ENCODE measurements at places on chromosomes 5 and 9.

DNA sequence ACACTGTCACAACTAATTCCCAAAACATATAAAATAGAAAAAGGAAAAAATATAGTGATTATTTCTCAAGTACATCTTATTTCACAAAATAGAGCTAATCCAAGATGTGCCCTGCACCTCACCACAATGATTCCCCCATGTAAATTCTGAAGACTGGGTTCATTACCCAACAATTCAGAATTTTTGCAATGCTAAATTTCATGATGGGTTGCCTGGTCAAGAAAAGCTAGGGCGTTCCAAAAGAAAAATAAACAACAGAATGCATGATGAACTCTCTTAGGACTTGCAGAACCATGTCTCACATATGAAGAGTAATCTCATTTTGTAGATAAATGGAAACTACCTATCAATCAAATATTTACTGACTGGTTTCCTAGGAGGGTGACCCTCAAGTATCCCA, 259.6 kb upstream of the NFIL3 start:
- DNase-seq, result no peak

GRCh38 chr9:108994695-108995094, 18.6 kb downstream of the CTNNAL1 start:
- no peak for DNase-seq

DNA sequence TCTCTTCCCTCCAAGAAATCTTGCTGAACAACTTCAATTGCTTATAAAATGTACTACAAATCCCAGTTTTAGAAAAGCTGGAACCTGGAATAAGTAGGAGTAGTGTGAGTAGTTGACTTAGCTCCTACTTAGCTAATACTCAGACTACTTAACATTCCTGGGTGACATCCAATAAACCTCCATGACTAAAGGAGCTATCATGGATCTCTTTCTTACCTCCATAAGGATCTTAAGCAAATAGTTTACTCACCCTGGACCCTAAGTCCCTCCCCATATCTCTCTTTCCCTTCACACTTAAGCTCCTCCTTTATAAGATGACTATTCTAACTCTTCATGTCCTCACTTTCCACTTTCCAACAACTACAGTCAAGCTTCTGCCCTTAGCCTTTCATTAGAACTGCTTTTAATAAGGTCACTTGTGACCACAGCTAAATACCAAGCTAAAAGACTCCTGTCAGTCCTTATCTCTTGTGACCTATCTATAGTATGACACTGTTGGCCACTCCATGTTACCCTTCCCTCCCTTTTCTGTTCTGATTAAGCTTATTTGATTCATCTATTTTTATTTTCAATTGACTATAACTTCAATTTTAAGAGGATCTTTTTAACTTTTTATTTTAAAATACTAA, 194.9 kb downstream of the RFX3 start:
- DNase-seq, result no peak

- no peak for DNase-seq
Observed at GRCh38 chr9:1002678-1003077, 26.2 kb downstream of the DMRT3 start.

- DNase-seq, result no peak
Observed at GRCh38 chr9:137222190-137223077, at the start of gene RNF208. RNF208 (minus strand) TSS chr9:137222240; CDS start chr9:137221212, 1,028 bp downstream.

DNA sequence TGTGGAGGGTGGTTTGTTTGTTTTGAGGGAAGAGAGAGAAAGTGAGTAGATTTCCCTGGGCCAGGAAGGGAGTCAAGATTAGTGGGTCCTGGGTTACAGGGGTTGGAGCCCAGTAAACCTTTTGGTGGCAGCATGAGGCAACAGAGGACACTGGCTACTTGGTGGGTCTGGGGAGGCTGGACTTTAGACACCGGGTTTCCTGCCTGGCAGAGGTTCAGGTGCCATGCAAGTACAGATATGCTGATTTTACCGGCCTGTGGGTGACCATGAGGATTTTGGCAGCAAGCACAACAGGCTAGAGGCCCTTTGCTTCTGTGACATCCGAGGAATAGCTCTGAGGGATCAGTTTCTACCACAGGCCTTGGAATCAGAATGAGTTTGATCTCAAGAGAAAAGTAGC, 18.9 kb downstream of the MAST4 start:
- no peak for DNase-seq

DNA sequence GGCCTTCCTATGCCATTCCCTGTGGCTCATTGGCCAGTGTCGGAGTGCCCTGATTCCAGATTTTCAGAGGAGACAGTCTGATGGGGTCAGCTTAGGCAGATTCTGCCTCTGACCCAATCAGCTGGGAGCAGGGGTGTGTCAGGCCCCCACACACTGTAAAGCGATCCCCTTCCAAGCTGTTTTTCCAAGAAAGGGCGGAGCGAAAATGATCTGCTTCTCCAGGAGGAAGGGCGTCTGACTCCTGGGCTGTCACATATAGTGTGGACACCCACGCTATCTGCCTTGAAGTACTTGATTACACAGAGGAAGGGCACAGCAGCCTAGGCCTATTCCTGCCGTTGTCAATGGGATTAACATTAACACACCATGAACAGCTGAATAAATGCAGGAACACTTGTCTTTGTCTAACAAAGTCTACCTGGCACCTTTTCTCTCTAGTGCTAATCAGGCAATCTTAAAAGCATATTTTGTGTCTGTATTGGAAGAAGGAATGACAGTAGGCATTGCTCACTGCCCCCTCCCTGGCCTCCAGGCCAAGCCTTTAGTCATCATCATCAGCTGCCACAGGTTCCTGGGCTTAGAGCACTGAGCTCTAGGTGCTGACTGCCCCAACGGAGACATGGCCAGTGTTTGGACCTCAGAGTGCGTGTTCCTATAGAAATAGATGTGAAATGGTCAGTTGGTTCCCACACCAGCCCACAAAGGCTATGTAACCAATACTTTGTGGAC, 218.7 kb downstream of the MELK start:
- no peak for DNase-seq

- no peak for DNase-seq
Observed at GRCh38 chr5:1316588-1317340, 21.9 kb upstream of the TERT start.

GRCh38 chr5:178211095-178212048, 7.0 kb downstream of the HNRNPAB start:
- DNase-seq, result no peak

- peak; percentile 53 for DNase-seq
Observed at GRCh38 chr5:97142521-97143254, at the start of gene LIX1. LIX1 (minus strand) TSS chr5:97142611; CDS start chr5:97142576, 35 bp downstream.

- DNase-seq, result peak; percentile 88
Observed at GRCh38 chr9:32419921-32420320, 35.5 kb downstream of the ACO1 start.

DNA sequence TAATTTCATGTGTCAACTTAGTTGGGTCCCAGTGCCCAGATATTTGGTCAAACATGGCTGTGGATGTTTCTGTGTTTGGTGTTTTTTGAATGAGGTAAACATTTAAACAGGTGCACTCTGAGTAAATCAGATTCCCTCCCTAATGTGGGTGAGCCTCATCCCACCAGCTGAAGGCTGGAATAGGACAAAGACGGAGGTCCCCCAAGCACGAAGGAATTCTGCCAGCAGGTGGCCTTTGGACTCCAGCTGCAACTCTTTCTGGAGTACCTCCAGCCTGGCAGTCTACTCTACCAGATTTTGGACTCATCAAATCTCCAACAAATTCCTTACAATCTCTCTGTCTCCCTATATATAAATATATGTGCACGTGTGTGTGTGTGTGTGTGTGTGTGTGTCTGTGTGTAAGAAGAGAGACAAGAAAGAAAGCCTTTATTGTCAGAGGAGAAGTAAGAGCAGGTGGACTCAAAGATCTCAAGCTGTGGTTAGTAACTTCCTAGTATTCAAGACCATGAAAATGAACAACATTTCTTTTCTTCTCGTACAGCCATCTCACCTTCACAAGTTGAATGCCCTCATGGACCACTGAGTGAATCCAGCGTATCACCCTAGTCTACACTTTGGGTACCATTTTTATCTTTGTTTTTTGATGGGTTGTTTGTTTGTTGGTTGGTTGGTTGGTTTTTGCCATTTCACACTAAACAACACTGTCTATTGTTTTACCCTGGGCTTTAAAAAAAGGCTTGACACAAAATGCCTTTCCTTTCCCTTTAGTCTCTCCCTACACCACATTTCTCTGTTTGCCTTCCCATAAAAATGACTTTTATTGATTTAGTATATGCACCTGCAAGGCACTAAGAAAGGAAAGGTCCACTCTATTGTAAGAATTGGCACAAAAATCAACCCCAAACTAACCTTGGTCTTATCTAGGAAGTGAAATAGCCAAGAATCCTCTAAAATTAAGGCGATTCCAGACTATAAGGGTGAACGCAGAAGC, 118.7 kb downstream of the TENT4A start:
- no peak for DNase-seq

DNA sequence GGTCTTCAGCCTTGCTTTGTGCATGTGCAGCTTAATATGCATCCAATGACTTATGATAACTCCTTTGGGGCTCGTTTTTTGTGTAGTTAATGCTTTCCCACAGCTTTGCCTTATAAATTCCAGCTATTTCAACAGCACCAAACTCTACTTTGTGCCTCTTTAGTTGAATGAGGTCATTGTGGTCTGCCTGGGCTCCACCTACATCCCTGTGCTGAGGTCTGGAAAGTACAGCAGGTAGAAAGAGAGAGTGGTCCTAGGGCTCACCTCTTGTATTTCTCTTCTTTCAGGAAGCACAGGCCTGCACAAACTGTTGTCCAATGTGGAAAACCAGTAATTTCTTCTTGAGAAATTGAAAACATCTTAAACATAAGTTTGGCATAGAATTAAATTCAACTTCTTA, 167.2 kb downstream of the XRCC4 start:
- DNase-seq, result no peak

GRCh38 chr9:113531919-113532808, 68.6 kb downstream of the RGS3 start:
- DNase-seq, result peak; percentile 98

DNA sequence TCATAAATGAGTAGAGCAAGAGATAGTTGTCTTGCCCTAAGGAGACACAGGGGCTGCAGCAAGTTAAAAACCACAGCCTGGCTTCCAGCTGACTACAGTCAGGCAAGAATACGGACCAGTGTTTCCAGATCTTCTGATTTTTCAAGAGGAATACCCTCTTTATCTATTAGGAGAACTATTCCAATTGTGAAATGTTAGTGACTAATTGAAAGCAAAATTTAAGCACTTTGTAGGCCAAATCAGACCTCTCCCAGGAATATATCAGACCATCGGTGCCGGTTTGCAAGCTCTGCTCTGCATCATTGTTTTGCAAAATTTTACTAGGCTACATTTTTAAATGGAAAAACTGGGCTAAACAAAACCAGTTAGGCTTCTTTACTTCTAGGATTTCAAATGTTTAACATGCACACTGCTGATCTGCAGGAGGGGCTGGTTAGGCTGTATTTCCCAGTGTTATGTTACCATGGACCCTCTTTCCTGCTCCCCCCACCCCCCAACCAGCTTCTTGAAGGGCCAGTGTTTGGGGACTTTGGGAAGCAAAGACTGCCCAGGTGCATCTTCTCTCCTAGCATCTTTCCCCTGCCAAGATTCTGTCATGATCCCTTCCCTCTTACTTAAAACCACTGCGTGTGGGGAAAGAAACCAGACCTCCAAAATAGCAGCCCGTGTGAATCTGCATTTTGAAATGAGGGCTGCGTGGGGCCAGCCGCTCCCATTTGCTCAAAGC, 1.1 kb upstream of the ARSI start:
- DNase-seq, result no peak

DNA sequence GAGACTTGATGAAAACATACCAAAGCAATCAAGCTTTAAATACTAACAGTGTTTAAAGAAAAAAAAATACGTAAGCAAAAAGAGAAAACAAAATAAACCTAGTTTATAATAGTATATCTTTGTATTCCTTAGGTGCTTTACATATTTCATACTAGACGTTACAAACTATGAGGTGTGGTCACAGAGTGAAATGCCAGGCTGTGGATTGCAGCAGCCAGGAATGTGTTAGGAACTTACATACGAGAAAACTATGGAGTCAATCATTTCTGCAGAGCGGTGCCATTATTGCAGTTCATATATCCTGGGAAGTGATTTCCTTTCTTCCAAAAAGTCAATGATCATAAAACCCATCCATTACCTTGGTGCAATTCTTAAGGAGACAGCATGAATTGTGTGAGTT, 443.6 kb upstream of the GRAMD2B start:
- no peak for DNase-seq

GRCh38 chr5:142807372-142807911, 37.3 kb downstream of the ARHGAP26 start:
- no peak for DNase-seq

GRCh38 chr9:127626752-127627493, 14.8 kb downstream of the STXBP1 start:
- no peak for DNase-seq

- DNase-seq, result peak; percentile 16
Observed at GRCh38 chr5:82640916-82641315, 362.8 kb upstream of the RPS23 start.

DNA sequence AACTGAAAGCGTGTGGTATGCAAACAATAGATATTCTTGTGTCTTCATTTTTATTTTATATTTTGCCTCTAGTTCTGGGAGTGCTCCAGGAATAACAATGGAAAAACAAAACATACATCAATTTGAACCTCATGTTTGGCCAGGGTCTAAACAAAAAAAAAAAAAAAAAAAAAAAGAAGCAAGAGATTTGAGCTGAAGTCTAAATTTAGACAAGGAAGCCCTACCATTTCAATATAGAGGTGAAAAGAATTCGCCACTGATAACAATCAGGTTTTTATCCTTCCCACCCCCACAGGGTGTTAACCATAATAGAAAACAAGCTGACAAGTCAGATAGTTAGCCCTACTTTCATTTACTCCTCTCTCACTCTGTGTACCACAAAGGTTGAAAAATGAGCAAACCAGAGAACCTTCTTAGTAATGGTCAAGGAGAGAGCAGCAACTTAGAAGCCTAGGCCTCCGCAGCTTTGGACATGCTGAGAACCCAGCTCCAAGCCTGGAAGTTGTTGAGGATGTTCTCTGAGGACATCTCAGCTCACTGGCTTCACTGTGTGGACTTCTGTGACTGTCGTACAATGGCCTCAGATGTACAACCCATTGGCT, 118.2 kb upstream of the HMHB1 start:
- DNase-seq, result no peak

GRCh38 chr5:136374003-136374402, 8.7 kb upstream of the TRPC7 start:
- peak; percentile 23 for DNase-seq

DNA sequence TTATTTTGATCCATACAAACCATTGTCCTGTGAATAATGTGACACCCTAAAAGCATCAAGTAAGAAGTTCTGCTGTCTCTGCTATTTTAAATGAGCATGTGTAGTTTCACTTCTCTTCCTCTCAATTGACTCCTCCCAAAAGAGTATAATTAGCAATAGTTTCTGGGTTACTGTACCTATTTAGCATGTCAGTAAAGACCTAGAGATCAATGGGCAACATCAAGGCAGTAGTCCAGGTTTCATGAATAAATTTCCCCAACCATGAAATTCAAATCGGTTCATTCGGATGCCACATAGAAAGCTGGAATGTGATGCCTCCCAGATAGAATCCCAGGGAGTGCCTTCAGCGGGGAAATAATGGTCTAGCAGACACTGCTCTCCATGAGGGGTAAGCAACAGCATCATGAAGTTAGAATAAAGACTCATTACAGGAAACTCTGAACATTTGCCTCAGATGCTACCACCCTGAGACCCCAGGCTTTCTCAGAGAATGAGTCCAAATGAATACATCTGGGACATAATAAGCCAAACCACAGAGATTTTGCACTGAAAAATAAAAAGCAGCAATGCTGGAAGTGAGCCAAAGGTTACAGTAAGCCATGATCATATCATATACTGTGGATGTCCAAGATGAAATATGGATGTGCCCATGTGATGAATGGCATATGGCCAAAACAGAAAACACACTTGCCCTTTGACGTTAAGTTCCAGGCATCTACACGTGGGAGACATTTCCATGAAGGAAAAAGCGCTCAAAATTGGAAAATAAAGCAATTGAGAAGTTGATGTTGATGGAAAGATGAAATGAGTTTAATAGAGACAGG, 1107.0 kb upstream of the SEMA6A start:
- no peak for DNase-seq

All from cerebellar cortex (tissue), 1 donor.